ENCODE measurements at places on chromosomes 6 and 20.
A peak's percentile ranks its signal among the peaks of the same experiment; 100 is the strongest.

DNA sequence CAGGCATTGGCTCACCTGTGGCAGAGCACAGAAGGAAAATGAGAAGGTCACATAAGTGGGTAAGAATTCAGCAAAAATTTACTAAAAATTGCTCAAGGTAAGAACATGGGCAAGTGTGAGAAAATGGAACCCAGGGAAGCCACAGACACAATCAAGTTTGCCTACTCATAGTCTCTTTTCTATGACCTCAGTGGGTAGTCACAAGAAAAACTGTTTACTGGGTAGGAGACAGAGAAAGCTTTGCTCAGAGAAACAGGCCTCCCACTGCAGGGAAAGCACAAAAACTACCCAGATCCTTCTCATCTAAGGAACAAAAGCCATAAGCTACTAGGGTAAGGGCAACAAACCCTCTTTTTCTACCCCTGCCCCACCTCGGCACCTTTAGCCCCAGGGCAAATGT, 35.2 kb downstream of the FAM184A start:
- no peak for DNase-seq

DNA sequence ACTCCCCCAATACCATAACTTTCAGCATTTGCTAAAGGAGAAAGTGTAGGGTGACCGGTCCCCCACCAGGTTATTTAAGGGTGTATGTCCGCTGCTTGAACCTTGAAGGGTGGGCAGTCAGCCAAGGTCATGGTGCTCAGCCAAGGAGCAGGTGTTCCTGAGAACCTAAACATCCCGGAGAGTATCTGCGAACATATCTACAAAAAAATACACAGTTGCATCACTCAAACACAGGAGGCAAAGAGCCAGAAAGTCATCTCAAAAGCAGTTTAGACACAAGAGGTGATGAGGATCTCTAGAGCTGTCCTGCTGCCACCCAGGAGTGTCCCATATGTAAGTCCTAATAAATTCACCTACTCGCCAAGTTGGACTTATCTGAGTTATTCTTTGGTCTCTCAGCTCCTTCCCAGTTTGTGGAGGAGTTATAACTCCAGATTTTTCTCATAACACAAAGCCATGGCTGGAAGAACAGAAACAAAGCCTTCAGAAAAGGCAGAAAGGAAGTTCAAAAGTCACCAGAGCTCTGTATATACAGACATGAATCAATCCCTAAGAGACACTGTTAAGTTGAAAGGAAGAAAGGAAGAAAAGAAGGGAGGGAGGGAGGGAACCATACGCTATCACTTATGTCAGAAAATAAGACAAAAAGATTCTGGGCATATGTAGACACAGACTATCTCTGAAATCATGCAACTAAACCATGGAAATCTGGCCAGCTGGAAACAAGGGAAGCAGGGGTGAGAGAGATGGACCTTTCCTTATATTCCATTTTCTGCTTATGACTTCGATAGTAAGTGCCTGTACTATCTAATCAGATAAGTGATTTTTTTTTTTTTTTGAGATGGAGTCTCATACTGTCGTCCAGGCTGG, 11.3 kb downstream of the MBOAT1 start:
- DNase-seq: no peak

GRCh38 chr6:34460796-34461507, 4.9 kb upstream of the PACSIN1 start:
- DNase-seq: no peak

DNA sequence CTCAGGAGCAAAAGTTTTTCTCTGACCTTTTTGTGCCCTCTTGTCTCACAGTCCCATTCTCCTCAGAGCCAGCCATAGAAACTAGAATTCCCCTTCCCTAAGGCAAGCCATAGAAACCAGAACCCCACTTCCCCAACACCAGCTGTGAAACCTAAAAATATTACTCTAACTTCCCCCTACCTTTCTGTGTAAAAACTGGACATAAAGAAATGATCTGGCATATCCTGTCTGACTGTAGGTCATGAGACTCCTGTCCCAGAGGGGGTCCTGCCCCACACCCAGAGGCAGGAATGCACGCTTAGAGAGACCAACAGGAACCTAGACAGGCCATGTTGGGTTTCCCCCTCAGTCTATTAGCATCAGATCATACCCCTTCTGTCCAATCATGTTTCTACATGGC, 140.6 kb upstream of the SLC22A16 start:
- DNase-seq: no peak

DNA sequence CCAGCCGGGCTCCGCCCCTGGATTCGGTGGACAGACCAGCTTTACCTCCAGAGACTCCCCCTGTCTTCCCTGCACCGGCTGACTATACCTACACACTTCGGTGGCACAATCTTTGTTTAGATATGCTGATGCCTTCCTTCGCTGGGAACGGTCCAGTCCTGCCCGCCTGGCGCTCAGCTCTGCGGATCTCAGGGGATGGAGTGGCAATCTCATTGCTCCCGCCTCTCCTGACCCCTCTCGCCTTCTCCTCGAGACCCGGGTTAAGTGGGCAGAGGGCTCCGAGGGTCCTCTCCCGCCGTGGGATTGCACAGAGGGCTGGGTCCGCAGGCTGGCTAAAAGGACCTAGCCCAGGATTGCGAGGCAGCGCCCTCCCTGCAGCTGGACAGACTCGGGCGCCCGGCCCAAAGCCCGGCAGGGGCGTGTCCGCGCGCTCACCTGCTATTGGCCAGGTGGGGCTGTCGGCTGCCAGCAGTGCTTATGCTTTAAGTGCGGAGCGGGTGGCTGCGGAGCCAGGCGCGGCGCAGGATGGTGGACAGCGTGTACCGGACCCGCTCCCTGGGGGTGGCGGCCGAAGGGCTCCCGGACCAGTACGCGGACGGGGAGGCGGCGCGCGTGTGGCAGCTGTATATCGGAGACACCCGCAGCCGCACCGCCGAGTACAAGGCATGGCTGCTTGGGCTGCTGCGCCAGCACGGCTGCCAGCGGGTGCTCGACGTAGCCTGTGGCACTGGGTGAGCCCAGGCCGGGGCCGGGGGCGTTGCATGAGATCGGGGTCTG, at the start of gene GNMT:
TSS of gene GNMT (plus strand) at position 512 of the 777 bp plus-strand sequence. CDS start at position 526, 14 bp downstream.
- DNase-seq: peak; percentile 77

GRCh38 chr6:129369737-129370136, 340.2 kb downstream of the ARHGAP18 start:
- DNase-seq: no peak

DNA sequence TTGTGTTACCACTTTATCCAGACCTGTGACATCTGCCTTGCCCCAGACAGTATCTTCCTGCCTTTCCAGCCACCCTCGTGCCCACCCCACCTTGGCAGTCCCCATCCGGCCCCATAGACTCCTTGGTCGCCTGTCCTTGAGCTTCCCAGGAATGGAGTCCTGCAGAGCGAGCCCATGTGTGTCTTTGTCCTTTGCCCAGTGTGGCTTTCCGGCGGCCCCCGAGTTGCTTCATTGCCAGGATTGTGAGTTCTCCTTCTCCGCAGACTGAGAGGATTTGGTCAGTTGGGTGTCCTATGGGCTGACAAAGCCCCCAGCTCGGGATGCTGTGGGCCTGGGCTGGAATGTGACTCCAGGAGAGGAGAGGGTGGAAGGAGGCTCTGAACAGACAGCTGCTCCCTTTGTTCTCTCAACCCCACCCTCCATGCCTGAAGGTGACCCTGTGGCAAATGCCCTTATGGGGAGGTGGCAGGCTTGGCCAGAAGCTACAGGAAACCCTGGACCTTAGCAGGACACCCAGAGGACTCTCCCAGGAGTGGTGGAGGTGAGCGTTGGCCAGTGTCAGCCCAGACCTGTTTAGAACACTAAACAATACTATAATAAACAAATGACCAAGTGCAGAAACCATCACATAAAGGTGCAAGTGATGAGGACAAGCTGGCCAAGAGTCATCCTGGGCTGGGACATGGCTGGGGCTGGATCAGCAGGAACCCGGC, 1.9 kb upstream of the CST1 start:
- no peak for DNase-seq

GRCh38 chr20:59456342-59457279, 147.7 kb upstream of the PHACTR3 start:
- no peak for DNase-seq

DNA sequence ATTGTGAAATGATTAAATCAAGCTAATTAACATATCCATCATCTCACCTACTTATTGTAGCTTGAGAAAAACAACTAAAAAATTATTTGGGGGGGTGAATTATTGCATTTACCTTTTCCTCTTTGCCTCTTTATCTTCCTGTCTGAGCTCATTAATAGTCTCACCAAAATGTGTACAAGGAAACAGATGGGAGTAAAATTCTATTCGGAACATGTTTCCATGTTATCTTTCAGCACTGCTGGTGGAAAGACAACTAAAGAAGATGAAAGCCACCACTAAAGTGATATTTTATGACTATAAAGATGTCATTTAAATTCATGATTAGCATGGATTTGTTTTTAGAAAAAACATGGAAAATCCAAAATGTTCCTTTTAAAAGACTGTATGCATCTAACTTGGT, 102.6 kb downstream of the SYNE1 start:
- DNase-seq: no peak

- DNase-seq: no peak
Observed at GRCh38 chr6:71392276-71392675, 103.7 kb downstream of the OGFRL1 start.

- DNase-seq: no peak
Observed at GRCh38 chr6:105733556-105734162, 330.8 kb upstream of the PREP start.

- no peak for DNase-seq
Observed at GRCh38 chr6:136319732-136320131, 30.1 kb upstream of the BCLAF1 start.

DNA sequence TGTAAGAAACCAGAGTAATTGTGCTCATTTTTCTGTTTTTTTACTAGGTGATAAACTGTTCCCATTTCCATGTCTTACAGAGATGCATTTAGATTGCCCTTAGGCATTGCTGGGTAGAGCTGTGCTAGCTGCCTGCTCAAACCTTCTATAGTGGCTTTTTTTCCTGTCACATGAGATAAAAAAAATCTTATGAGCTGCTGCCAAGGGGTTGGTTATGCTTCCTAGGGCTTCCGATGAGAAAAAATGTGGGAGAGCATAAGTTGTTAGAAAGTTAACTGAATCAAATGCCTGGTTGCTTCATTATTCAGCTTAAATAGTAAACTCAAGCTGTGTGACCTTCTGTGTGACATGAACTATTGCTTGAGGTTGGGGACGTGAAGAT, 50.0 kb upstream of the NOX3 start:
- DNase-seq: no peak

- DNase-seq: no peak
Observed at GRCh38 chr6:135753196-135753595, 98.3 kb upstream of the PDE7B start.

GRCh38 chr6:130222775-130223174, at the start of gene SAMD3:
Gene SAMD3 (minus strand): TSS chr6:130222951. CDS start chr6:130215273, 7,678 bp downstream.
- DNase-seq: no peak

DNA sequence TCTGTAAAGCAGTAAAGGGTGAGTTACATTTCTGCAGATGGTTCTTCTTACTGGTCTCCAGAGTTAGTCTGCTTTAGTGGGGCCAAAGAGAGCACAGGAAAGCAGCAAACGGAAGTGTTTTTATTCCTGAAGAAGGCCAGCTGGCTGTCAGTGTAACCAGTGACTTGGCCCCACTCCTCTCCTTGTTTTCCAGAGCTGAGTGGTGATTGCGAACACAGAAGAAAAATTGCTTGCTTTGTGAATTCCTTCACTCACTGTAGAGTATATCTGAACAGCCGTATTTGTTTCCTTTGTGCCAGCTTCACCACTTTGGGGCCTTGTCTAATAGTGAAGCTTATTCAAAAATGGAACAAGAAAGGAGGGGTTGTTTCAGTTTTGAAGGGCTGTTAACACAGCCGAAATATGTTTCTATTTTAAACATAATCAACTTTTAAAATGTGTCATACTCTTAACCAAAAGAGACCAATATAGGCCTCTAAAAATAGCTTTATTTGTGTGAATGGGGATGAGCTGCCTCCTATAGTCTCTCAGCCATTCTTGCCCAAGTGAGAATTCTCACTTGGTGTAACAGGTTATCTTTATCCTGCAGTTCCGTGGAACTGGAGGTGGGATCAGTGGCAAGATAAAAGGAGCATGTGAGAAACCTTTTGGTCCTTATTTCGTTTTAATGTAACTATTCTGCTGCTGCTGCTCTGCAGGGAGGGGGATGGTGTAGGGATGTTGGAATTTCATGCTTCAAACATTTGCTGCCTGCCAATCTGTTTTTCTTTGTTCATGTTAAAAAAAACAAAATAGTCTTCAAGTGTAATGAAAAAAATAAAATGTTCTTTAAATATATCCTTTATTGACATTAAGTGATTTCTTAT, 37.8 kb downstream of the ZC2HC1B start:
- peak; percentile 91 for DNase-seq

GRCh38 chr20:1474817-1475603, 8.4 kb upstream of the NSFL1C start:
- DNase-seq: no peak

- no peak for DNase-seq
Observed at GRCh38 chr6:26006086-26006939, 43.7 kb downstream of the TRIM38 start.

- DNase-seq: no peak
Observed at GRCh38 chr20:59772373-59772705, 161.1 kb downstream of the SYCP2 start.

GRCh38 chr6:28980137-28980851, 24.8 kb downstream of the ZNF311 start:
- no peak for DNase-seq

- DNase-seq: peak; percentile 52
Observed at GRCh38 chr20:25470045-25470444, 62.6 kb downstream of the GINS1 start.

- no peak for DNase-seq
Observed at GRCh38 chr6:54899442-54899841, 52.9 kb downstream of the FAM83B start.

GRCh38 chr6:53514677-53515076, 30.2 kb downstream of the GCLC start:
- no peak for DNase-seq

DNA sequence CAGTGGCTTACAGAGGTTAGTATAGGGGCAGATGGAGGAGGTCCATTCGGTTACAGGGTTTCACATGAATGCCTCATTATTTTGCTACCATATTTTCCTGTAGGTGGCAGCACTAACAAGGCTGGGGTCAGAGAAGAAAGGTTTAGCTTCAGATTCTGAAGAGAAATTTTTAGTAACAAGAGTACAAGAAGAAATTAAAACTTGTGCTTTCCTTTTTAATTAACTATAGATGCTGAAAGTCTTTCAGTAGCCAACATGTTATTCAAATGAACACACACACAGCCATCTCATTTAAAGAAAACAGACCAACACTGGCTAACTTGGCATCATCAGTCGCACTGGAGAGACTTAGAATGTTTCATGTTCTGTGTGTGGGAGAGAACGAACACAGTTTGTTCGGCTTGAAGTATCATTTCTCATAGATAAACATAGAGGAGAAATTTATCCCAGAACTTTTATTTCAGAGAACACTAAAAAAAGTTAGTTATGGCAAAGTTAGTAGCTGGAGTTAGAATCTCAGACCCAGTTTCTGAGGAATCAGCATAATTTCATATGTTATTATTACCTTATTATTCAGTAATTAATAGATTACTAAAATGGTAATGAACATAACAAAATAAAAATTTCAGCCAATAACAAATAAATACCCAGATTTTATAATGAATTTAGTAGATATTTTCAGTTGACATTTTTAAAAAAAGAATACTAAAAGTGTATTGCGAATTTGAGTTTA, 314.0 kb upstream of the RSPO3 start:
- peak; percentile 35 for DNase-seq

- DNase-seq: no peak
Observed at GRCh38 chr6:157462956-157463742, 82.2 kb downstream of the ZDHHC14 start.
